ENCODE measurements at places on chromosomes 2 and 18. TPM values are rescaled to one million over a fixed set of nuclear protein-coding genes. Genes with fewer than 3 reads are reported as not detected.
A peak's percentile ranks its signal among the peaks of the same experiment; 100 is the strongest.

DNA sequence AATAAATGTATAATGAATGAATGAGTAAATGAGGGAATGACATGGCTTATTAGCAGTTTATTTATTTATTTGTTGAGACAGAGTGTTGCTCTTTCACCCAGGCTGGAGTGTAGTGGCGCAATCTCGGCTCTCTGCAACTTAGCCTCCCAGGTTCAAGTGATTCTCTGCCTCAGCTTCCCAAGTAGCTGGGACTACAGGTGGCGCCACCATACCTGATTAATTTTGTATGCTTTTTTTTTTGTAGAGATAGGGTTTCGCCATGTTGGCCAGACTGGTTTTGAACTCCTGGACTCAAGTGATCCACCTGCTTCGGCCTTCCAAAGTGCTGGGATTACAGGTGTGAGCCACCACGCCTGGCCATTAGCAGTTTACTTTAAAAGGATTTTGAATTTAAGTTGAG is 100.3 kb upstream of the CAVIN2 start:
- DNase-seq: no peak

LIPG gene
- under 0.01 TPM for total RNA-seq

MC4R gene
- 0.28 TPM for total RNA-seq

GRCh38 chr2:136381722-136382633 is 264.0 kb upstream of the CXCR4 start:
- DNase-seq: no peak

- DNase-seq: peak; percentile 30
Measured at GRCh38 chr2:57943315-57943714, 103.3 kb upstream of the VRK2 start.

- DNase-seq: no peak
Measured at GRCh38 chr2:106781196-106781595, 104.8 kb downstream of the ST6GAL2 start.

GRCh38 chr18:13374096-13374467 is 155.5 kb downstream of the LDLRAD4 start:
- no peak for DNase-seq

- no peak for DNase-seq
Measured at GRCh38 chr2:101989740-101990460, 1.9 kb upstream of the IL1R2 start.

DNA sequence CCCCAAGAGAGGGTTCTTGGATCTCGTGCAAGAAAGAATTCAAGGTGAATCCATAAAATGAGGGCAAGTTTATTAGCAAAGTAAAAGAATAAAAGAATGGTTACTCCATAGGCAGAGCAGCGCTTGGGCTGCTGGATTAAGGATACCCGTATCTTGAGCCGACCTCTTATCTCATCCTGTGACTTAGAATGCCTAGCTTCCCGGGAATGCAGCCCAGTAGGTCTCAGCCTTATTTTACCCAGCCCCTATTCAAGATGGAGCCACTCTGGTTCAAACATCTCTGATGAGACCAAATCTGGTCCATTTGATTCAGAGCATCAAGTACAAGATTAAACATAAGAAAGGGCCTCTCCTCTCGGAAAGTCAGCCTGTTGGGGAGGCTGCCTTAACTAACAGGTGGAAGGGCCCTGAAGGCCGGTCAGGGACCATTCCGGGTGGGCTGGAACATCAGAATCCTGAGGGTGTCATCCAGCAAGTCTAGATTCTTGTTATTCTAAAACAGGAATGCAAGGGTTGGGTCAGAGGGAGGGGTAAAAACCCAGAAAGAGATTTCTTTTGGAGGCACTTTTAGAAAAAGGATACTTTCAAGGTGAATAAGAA is 5.8 kb downstream of the PSD4 start:
- DNase-seq: no peak

SPP2 gene
- not detected for total RNA-seq

PTPRN gene
- total RNA-seq: 5.2 TPM

NXPH2 gene
- not detected for total RNA-seq

- no peak for DNase-seq
Measured at GRCh38 chr2:107281637-107282036, 395.7 kb upstream of the ST6GAL2 start.

- DNase-seq: no peak
Measured at GRCh38 chr2:144514616-144515091, 5.3 kb downstream of the ZEB2 start.

DNA sequence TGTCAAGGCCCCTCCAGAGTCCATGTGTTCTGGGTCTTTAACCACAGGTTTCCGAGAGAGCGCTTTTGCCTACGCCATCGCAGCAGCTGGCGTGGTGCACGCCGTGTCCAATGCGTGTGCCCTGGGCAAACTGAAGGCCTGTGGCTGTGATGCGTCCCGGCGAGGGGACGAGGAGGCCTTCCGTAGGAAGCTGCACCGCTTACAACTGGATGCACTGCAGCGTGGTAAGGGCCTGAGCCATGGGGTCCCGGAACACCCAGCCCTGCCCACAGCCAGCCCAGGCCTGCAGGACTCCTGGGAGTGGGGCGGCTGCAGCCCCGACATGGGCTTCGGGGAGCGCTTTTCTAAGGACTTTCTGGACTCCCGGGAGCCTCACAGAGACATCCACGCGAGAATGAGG is 9.3 kb downstream of the WNT10A start:
- DNase-seq: no peak

GRCh38 chr2:193895226-193895625 is 1700.5 kb upstream of the TMEFF2 start:
- DNase-seq: no peak

DNA sequence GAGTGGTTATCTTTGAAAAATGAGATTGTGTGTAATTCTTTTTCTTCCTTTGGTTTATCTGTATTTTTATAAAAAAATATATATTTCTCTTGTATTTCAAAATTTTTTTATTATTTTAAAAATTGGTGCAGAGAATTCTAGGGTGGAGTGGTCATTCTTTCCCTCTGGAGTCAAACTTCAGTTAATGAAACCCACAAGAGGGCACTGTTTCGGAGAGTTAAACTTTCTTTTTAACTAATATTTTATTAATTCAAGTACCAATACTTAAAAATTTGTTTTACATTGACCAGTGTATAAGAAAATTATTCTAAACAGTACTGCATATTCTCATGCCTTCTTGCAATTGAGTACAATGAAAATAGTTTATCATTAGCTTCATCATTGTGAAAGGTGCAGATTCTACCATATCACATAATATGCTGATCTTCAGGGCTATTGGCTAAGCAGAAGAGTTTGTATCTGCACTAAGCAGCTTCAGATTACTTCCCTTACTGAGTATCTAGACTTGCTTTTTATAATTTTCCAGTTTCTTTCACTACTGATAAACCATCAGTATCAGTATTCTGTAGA is 50.1 kb downstream of the HS1BP3 start:
- DNase-seq: no peak

- no peak for DNase-seq
Measured at GRCh38 chr2:240477916-240478315, 42.5 kb downstream of the GPC1 start.

SERPINB8 gene
- total RNA-seq: 18.3 TPM

DNA sequence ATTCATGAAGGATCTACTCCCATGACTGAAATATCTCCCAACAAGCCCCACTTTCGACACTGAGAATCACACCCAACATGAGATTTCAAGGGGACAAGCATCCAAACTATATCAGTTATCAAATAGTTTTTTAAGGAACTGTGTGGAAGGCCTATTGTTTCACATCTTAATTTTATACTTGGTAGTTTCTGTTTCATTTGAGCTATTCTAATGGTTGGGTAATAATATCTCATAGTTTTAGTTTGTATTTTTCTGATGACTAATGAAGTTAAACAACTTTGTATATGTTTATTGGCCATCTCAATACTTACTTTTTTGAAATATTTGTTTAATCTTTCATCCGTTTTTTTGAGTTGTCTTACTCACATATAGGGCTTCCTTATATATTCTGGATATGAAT is 135.0 kb downstream of the SCG2 start:
- DNase-seq: peak; percentile 34

PLEKHH2 gene
- 1.7 TPM for total RNA-seq

MCM6 gene
- 36.7 TPM for total RNA-seq

DNA sequence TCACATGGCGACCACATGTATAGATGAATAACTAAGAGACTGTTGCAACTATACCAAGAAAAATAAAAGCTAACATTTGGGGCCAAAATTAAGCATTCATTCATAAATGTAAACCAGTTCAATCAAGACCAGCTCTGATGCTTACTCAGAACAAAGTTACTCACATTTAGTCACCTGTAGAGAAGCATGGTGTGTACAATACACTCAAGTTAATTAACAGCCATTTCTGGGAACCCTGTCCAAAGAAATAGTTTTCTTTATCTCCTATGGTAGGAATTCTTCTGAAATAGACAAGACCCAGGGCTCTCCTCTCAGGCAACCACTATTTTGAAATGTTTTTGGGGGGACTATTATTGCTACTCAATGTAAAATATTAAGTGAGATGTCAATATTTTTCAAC is 1.6 kb downstream of the SCN3A start:
- no peak for DNase-seq

- DNase-seq: no peak
Measured at GRCh38 chr2:227030789-227031188, 133.2 kb downstream of the COL4A4 start.

LBX2 gene
- total RNA-seq: 0.18 TPM

- DNase-seq: no peak
Measured at GRCh38 chr18:36499938-36500337, 202.4 kb downstream of the FHOD3 start.

DNA sequence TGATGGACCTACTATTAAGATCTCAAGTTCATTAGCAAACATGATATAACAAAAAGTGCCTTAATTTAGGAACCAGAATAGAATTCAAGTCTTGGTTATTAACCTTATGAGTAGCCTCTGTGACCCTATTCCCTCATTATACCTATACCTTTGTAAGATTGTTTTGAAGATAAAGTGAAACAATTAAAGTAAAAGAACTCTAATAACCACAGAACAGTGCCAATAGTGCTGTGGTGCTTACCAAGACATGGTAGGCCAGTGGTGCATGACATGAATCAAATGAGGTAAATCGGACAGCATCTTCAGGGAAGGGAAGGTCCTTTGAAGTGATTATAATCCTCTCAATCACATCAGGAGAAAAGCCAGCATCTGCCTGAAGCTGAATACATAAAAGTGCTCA is 36.4 kb downstream of the METTL4 start:
- DNase-seq: no peak

METTL5 gene
- total RNA-seq: 49.8 TPM

DNA sequence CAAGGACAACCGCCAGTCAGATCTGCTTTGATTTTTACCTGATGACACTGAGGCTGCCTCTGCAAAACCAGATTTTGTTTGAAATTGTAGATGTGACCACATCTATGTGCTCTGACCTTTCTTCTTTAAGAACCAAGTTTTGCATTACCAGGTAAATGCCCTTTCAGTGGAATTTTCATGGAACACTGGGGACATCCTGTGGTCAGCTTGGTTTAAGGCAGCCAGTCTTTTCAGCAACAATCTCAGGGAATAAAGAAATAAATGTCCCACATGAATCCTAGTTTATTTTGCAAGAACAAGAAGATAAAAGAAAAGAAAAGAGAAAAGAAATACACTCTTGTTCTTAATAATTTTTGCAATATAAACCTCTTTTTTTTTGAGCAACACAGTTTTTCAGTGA is 90.6 kb downstream of the POU3F3 start:
- DNase-seq: no peak

DNA sequence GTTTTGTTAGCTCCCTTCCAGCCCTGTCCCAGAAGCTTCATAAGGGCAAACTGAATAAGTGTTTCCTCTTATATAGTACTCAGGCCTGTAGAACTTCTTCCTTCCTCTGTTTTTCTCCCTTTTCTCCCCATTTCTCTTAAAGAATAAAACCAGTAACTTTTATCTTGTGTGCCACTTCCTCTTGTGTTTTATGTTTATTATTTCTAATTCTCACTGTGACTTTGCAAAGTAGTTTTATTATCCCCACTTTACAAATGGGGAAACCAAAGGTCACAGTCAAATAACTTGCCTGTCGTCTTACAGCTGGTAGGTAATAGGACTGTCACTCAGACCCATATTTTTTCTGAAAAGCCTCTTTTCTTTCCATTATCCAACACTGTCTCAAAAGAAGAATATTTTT is 42.4 kb downstream of the RBBP8 start:
- DNase-seq: no peak

DNA sequence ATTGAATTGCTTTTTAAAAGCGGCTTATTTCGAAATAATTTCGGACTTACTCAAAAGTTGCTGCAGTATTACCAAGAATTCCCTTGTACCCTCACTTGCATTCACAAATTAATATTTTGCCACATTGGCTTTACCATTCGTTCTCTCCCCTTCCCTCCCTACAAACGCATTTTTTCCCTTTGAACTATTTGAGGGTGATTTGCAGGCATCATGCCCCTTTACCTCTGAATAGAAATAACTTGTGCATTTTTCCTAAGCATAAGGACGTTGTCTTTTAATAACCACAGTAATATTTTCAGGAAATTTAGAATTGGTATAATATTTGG is 608 bp downstream of the CCDC138 start:
- no peak for DNase-seq

GALNT5 gene
- total RNA-seq: 73.6 TPM

- no peak for DNase-seq
Measured at GRCh38 chr2:163490281-163490680, 245.5 kb downstream of the FIGN start.

Measured in IMR-90 (cell line).